ENCODE measurements at places on chromosomes 4 and X. TPM values are rescaled to one million over a fixed set of nuclear protein-coding genes. Genes with fewer than 3 reads are reported as not detected.

GRCh38 chr4:63460075-63460474 lies 949.2 kb downstream of the TECRL start:
- DNase-seq: no peak

DNA sequence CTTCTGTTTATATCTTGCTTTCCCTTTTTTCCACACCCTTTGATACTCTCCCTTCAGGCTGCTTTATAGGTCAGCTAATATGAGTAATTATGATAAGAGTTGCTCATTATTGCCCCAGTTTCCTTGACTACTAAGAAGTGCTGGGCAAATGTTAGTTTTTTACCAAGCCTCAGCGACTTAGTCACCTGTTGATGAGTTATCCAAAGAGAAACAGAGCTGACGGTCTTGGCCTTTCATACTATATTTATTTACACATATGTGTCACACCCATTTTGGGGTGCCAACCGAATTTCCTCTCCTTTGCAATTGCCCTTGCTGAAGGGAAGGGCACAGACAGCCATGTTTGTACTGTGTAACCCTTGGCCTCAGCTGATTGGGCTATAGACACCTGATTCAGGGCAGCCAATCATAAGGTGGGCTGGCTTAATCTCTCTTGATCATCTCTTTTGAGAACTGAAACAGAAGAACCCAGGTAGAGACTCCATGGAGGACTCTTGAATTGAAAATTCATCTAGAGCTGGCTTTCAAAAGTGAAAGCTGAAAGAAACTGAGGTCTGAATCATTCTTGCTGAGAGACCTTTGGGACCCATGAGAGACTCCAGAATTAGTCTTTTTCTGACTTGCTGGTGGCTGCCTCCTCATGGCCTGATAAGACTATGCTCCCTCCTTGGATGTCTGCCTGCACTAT lies 111.7 kb upstream of the RPS6KA3 start:
- peak; percentile 62 for DNase-seq

DNA sequence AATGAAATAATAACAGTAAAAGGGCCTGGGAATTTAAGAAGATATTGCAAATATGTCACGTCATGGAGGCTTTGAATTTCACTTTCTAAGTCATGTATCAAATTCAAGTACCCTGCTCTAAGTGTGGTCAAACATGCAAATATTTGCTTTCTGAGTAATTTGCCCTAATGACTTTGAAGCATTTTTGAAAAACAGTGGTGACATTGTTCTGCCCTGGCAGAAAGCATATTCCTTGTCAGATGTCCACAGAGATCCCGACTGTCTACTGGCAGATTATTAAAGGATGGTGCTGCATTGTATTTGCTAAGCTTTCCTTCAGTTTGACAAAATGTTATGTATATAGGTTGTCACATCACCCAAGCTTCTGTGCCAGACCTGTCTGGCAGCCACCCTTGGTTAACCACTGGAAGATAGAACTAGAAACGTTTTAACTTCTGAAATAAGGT lies 92.5 kb downstream of the ANK2 start:
- DNase-seq: no peak

DNA sequence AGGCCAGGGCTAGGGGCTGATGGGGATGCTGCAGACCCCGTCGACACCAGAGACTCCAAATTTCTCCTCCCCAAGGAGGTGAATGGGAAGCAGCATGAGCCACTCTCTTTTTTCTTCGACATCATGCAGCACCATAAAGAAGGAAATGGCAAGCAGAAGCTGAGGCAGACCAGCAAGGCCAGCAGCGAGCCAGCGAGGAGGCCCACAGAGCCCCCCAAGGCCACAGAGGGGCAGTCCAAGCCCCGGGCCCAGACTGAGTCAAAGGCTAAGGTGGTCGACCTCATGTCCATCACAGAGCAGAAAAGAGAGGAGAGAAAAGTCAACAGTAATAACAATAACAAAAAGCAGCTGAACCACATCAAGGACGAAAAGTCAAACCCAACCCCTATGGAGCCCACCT lies 56.1 kb downstream of the TNIP2 start:
- no peak for DNase-seq

The CNOT6L gene
- total RNA-seq: 106 TPM
